Spinal cord (tissue), 10 donors: ENCODE measurements at places on chromosomes 16 and 17. TPM values are rescaled to one million over a fixed set of nuclear protein-coding genes. Genes with fewer than 3 reads are reported as not detected.

The KRTAP3-2 gene
- not detected for total RNA-seq

The CCT6B gene
- total RNA-seq = 5.3 TPM

The ACLY gene
- 162 TPM for total RNA-seq

The RNF112 gene
- 9.7 TPM for total RNA-seq

The KRT28 gene
- total RNA-seq = not detected

The ADGRG1 gene
- total RNA-seq = 30.1 TPM

The IRX6 gene
- total RNA-seq = 0.17 TPM

The LGALS9 gene
- total RNA-seq = 17.4 TPM

The CIAPIN1 gene
- 67.6 TPM for total RNA-seq

The SLC38A8 gene
- 0.28 TPM for total RNA-seq

The HBA2 gene
- 3,649 TPM for total RNA-seq
